ENCODE measurements at places on chromosomes 13 and 19. TPM values are rescaled to one million over a fixed set of nuclear protein-coding genes. Genes with fewer than 3 reads are reported as not detected.

The CGB1 gene
- not detected for total RNA-seq

The NLRP11 gene
- total RNA-seq, result not detected

The KLK4 gene
- not detected for total RNA-seq

The CBARP gene
- not detected for total RNA-seq

The CEACAM7 gene
- not detected for total RNA-seq

The TMIGD2 gene
- 9.3 TPM for total RNA-seq

The EMP3 gene
- total RNA-seq, result 294 TPM

The TMEM59L gene
- total RNA-seq, result not detected

The NXNL1 gene
- not detected for total RNA-seq

The CBLC gene
- total RNA-seq, result not detected

The SPRED3 gene
- total RNA-seq, result 3.0 TPM

DNA sequence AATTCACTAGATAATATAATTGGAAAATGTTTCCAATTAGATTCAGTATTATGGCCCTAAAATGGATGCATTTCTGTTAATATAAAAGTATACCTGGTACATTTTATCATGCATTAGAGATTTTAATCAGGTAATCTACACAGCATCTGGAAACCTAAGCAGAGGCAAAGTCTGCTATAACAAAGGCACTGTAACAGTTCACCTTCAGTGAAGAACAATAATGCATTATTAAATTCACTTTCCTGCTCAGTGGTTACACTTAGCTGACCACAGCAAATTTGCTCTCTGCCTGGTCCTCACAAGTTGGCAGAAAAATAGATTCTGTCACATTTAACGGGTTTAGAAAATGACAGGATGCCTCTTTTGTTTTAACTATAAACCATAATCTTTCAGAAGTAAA lies 326.9 kb downstream of the DACH1 start:
- H3K4me1 ChIP-seq, result no peaks in the 10 kb centered on the region
- H3K27ac ChIP-seq, result no peak overlapping the region
- DNase-seq, result no peak
- H3K4me3 ChIP-seq, result no peak overlapping the region
- H3K27me3 ChIP-seq, result no peaks in the 10 kb centered on the region
- no peaks in the 10 kb centered on the region for H3K36me3 ChIP-seq

DNA sequence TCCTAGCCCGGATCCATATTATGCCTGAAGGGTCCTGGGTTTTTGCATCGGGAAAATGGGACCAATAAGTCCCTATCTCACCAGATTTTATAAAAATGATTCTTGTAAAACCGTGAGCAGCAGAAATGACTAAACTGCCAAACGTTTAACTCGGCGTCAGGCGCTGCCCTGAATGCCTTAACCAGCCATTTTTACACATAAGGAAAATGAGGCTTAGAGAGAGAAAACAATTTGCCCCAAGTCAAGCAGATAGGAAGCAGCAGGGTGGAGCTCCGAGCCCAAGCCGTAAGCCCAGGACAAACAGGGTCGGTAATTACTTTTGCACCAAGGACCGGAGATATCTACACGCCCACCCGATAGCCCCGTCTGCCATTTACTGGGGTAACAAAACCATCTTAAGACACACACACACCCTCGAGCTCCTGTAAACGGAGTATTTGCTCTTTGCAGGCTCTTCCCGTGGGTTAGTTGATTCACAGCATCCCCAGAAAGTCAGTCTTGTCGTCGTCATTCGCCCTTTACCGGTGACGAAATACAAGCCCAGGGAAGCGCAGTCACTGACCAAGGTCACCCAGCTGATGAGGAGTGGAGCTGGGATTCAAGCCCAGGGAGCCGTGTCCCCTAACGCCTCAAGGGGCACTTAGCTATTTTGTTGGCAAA lies 16.0 kb upstream of the MRI1 start:
- peaks cover 10% of the 10 kb centered on the region for H3K36me3 ChIP-seq
- peak overlapping the region; percentile 89 for H3K4me3 ChIP-seq
- H3K27me3 ChIP-seq, result no peaks in the 10 kb centered on the region
- DNase-seq, result no peak

GRCh38 chr19:46018729-46019251 lies 4.1 kb downstream of the PGLYRP1 start:
- no peak for DNase-seq
- H3K27me3 ChIP-seq, result no peaks in the 10 kb centered on the region
- no peaks in the 10 kb centered on the region for H3K36me3 ChIP-seq

- no peak overlapping the region for H3K4me3 ChIP-seq
- no peak for DNase-seq
- H3K27ac ChIP-seq, result no peak overlapping the region
- no peaks in the 10 kb centered on the region for H3K4me1 ChIP-seq
- no peaks in the 10 kb centered on the region for H3K36me3 ChIP-seq
Observed at GRCh38 chr13:94248454-94249228, 230.8 kb downstream of the DCT start.

- H3K27me3 ChIP-seq, result no peaks in the 10 kb centered on the region
- H3K36me3 ChIP-seq, result peaks cover 7% of the 10 kb centered on the region
- DNase-seq, result peak; percentile 49
- peak within 1 kb of the TSS; percentile 70 for H3K27ac ChIP-seq
Observed at GRCh38 chr19:13764101-13764807, at the start of gene MRI1. Gene MRI1, plus strand, starts transcription at chr19:13764522. Its CDS starts 67 bp downstream, at chr19:13764589.

DNA sequence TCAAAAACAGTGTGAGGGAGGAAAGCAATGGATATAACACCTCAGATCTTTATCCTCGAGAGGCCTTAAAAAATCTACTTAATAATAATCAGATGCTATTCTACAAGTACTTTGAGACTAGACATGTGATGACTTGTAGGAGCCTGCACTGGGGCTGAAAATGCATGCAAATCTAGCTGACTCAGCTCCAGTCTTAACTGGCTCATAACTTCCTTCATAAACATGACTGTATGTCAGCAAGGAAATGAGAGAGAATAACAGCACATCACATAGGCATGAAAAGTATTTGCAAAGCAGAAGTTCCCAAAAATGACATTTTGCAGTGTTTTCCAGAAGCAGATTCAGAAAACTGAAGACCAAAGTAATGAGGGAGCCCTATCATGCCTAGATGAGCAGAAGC lies 38.1 kb downstream of the PSG5 start:
- H3K4me3 ChIP-seq, result no peak overlapping the region
- H3K4me1 ChIP-seq, result no peaks in the 10 kb centered on the region
- H3K27me3 ChIP-seq, result no peaks in the 10 kb centered on the region
- no peak for DNase-seq
- H3K36me3 ChIP-seq, result no peaks in the 10 kb centered on the region
- H3K27ac ChIP-seq, result no peak overlapping the region

GRCh38 chr19:8466018-8466417 lies 21.2 kb downstream of the HNRNPM start:
- peaks cover 81% of the 10 kb centered on the region for H3K36me3 ChIP-seq
- H3K27me3 ChIP-seq, result no peaks in the 10 kb centered on the region
- H3K4me3 ChIP-seq, result no peak overlapping the region
- no peak overlapping the region for H3K27ac ChIP-seq
- no peak for DNase-seq

DNA sequence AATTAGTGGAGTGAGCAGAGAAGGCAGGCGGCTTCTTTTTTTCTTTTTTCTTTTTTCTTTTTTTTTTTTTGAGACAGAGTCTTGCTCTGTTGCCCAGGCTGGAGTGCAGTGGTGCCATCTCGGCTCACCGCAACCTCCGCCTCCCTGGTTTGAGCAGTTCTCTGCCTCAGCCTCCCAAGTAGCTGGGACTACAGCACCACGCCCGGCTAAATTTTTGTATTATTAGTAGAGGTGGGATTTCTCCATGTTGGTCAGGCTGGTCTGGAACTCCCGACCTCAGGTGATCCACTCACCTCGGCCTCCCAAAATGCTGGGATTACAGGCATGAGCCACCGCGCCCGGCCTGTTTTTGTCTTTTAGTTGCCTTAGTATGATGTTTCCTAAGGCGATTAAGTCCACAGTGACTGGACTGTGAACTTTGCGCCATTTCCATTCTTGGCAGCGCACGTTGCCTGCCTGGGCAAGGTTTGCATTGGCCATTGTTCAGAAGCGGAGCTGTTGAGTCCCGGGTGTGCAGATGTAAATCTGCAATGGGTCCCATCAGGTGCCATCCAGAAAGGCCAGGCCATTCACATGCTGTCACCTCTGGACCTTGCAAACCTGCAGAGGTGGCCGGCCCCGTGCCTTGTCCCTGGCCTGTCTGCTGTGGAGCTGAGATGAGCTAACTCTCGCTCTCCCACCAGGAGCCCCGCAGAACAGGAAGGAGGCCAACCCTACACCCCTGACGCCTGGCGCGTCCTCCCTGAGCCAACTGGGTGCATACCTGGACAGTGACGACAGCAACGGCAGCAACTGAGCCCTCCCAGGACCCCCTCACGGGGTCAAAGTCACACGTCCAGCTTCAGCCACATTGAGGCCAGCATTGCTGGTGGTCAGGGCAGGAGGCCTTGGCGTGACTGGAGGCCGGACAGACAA lies 10.9 kb upstream of the SHD start:
- peaks cover 7% of the 10 kb centered on the region for H3K4me1 ChIP-seq
- no peak for DNase-seq
- peaks cover 28% of the 10 kb centered on the region for H3K36me3 ChIP-seq
- no peaks in the 10 kb centered on the region for H3K27me3 ChIP-seq

- no peaks in the 10 kb centered on the region for H3K27me3 ChIP-seq
- no peak overlapping the region for H3K4me3 ChIP-seq
- H3K27ac ChIP-seq, result no peak overlapping the region
- H3K36me3 ChIP-seq, result no peaks in the 10 kb centered on the region
- no peaks in the 10 kb centered on the region for H3K4me1 ChIP-seq
Observed at GRCh38 chr13:84294576-84294975, 412.3 kb upstream of the SLITRK1 start.

GRCh38 chr19:55253842-55254624 lies 4.8 kb downstream of the PPP6R1 start:
- peak overlapping the region; percentile 92 for H3K27ac ChIP-seq
- peak overlapping the region; percentile 84 for H3K4me3 ChIP-seq
- peak; percentile 78 for DNase-seq
- no peaks in the 10 kb centered on the region for H3K36me3 ChIP-seq
- H3K4me1 ChIP-seq, result peaks cover 81% of the 10 kb centered on the region
- H3K27me3 ChIP-seq, result no peaks in the 10 kb centered on the region

DNA sequence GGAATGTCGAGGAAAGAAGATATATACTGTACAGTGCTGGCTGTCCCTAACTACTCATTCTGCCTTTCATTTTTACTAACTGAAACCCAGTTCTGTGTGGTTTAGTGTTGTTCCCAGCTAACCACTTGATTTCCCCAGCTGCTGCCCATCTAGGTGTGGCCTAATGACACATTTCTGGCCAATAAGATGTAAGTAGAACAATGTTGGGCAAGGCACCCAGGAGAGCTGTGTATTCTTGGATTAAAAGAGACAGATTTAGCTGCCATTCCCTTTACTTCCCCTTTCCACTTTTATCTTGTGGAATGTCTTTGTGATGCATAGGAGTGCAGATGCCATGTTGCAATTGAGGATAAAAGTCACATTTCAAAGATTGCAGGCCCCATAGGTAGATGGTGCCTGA lies 28.3 kb upstream of the PCDH9 start:
- H3K4me3 ChIP-seq, result no peak overlapping the region
- no peaks in the 10 kb centered on the region for H3K4me1 ChIP-seq
- H3K27ac ChIP-seq, result no peak overlapping the region
- H3K36me3 ChIP-seq, result no peaks in the 10 kb centered on the region
- no peak for DNase-seq

DNA sequence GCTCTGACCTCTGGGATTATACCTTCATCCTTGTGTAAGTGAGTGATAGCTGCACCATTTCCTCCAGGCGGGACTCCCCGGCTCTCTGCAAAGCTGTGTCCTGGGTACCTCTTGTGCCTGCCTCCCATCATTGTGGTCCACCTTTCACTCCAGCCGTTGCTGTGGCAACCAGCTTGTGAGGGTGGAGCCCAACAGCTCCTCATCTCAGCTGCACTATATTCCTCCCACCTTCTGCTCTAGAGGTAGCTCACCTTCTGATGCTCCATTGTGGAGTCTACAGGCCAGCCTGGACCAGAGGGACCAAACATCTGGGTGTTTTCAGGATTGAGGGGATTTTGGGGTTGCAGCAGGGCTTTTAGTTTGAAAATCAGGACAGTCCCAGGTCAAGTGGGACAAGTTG lies 708.2 kb downstream of the UQCRFS1 start:
- H3K4me3 ChIP-seq, result no peak overlapping the region
- no peak overlapping the region for H3K27ac ChIP-seq
- no peaks in the 10 kb centered on the region for H3K27me3 ChIP-seq
- H3K36me3 ChIP-seq, result no peaks in the 10 kb centered on the region
